ENCODE measurements at places on chromosomes 6 and 20.

GRCh38 chr6:101700655-101701054 lies 307.1 kb downstream of the GRIK2 start:
- DNase-seq, result no peak

DNA sequence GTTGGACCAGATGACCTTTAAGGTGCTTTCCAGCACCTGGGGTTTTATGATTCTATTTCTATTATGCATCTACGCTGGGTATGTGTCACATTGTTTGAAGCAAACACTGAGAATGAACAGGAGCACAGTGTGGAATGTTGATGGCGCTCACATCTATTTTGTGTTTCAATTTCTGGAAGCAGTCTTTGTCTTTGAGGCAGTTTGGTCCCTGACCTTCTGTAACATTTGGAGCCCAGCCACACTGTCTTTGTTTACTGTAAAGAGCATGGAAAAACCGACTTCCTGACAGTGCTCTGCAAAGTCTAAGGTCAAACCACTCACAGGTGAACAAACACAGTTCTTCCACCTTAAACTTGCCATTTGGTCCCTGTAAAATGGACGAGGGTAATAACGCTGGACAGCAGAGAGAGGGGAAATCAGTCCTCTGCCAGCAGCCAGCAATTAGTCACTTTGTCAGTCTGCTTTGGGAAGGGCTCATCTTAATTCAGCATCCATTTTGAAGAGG lies 155.5 kb downstream of the PRL start:
- no peak for DNase-seq

- DNase-seq, result no peak
These were observed 117.2 kb downstream of the IPCEF1 start for GRCh38 chr6:154239392-154239791.

DNA sequence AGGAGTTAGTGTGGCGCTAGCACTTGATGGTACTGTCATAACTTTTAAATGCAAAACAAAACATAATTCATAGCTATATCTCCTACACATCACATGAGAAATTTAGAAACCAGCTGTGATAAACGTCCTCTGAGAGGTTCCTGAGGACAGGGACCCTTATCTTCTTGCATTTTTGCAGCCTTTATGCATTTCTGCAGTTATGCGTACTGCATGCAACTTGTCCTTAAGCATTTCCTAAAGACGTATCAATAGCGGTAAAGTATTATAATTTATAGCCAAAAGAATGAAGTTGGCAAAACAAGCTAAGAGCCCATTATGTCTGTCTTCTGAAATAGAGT lies 1.7 kb downstream of the NAPB start:
- DNase-seq, result no peak

DNA sequence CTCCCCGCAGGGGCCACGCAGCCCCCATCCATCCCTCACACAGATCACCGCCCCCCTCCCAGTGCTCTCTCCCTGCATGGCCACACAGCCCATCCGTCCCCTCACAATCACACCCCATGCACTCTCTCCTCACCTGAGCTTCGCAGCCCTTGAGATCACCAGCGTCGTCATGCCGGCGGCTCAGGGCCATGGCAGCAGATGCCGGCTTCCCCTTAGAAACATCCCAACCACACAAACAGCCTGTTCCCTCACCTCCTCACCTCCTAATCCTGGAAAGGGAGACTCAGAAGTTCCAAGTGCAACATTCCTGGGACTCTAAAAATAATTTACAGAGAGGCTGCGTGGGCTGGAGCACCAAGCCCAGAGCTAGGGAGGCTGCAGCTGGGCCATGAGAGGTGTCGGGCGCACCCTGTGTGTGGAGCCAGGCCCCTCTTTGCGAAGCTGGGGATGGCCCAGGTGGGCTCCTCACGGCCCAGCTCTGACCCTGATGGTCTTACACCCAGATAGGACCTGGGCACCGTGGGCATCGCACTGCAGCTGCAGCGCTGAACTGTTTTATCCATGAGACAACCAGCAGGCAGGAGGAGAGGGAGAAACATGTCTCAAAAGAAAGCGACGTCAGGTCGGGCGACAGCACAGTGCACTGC lies 125.3 kb downstream of the DLL1 start:
- no peak for DNase-seq

DNA sequence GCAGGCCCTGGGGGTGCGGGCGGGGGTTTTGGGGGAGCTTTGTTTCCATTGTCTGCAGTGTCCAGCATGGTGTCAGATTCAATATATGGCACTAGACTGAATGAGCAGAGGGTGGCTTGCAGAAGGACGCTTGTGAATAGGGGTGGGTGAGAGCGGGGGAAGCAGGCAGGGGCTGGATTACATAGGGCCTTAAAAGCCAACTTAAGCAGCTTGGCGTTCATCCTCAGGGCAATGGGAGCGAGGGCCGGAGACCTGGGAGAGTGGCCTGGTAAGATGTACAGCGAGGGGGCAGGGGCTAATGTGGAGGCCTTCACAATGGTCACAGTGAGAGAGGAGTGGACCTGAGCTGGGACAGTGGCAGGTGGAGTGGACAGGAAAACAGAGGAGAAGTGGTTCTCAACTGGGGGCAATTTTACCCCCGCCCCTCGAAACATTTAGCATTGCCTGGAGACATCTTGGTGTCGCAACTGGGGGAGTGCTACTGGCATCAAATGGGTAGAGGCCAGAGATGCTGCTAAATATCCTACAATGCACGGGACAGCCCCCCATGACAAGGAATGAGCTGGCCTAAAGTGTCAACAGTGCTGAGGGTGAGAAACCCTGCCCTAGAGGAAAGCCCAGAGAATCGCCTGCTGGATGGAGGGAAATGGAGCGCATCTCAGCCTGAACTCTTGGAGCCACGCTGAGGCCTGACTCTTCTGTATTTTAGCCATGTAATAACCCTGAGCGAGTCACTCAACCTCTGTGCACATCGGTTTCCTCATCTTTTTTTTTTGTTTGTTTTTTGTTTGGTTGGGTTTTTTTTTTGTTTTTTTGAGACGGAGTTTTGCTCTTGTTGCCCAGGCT lies 15.1 kb upstream of the BAK1 start:
- no peak for DNase-seq

DNA sequence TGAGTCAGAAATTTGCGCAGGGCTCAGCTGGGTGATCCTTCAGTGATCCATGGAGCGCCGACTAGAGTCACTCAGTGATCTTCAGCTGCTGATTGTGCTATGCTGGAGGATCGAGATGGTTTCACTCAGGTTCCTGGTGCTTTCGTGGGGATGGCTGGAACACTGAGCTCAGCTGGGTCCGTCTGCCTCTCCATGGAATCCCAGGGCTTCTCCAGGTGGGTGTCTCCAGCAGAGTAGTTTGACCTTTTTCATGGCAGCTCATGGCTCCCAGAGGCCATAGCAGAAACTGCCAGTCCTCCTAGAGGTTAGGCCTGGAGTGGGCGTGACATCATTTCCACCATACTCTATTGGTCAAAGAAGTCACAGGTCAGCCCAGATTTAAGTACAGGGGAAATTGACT lies 88.8 kb upstream of the SIRPA start:
- no peak for DNase-seq

DNA sequence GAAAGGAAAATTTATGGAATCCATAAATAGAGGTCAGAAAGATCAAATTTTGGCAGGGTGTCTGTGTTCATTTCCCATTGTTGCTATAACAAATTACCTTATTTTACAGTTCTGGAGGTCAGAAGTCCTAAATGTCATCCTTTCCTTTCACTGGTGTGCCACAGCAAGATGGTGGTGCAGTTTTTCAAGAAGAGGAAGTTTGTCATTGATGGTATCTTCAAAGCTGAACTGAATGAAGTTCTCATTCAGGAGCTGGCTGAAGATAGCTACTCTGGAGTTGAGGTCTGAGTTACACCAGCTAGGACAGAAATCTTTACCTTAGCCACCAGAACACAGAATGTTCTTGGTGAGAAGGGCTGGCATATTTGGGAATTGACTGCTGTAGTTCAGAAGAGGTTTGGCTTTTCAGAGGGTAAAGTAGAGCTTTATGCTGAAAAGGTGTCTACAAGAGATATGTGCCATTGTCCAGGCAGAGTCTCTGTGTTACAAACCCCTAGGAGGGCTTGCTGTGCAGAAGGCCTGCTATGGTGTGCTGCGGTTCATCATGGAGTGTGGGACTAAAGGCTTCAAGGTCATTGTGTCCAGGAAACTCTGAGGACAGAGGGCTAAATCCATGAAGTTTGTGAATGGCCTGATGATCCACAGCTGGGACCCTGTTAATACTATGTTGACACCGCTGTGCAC lies 7.2 kb upstream of the CCNC start:
- no peak for DNase-seq

DNA sequence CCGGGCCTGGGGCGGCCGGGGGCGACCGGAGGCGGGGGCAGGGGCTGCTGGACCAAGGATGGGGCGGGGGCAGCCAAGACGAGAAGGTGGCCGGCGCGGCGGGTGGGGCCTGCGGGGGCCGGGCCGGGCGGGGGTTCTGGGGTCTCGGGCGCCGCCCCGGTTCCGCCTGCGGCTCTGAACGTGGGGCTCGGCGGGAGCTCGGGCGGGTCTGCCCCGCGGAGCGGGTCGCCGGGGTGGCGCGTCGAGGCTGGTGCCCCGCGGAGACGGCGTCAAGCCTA lies 204 bp downstream of the ADRM1 start:
- no peak for DNase-seq

GRCh38 chr20:59308493-59309201 lies 8.2 kb downstream of the EDN3 start:
- DNase-seq, result no peak

All from NCI-H1048 (cell line).